ENCODE measurements at places on chromosomes 2 and 18.

GRCh38 chr2:207064128-207064690 lies 101.5 kb downstream of the KLF7 start:
- no peak for DNase-seq

- DNase-seq = peak; percentile 74
Observed at GRCh38 chr2:15142069-15142689, 419.0 kb downstream of the NBAS start.

DNA sequence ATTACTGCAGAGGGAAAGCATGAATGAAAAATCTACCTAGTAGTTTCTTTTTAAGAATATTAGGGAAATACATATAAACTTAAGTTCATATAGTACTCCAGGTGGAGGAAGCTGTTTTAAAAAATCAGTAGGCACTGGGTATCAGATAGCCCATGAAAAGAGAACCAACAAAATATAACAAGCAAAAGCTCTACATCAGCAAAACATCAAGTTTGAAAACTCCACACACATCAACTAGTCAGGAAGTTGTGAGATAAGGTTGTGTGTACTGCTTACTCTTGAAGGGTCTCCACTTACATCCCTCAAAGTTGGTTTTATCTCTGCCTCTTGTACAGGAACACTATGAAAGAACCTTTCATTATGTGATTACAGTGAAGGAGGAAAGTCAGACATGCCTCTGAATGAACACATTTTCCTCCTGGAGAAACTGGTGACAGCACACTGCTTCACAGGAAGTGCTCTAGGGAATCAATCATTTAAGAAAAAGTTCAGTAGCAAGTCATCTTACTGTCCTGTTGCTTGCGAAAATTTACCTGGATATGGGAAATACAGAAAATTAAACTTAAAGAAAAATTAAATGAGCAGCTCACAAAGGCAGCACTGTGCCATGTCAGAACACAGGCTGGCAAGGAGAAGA lies 57.7 kb downstream of the THADA start:
- DNase-seq = no peak

DNA sequence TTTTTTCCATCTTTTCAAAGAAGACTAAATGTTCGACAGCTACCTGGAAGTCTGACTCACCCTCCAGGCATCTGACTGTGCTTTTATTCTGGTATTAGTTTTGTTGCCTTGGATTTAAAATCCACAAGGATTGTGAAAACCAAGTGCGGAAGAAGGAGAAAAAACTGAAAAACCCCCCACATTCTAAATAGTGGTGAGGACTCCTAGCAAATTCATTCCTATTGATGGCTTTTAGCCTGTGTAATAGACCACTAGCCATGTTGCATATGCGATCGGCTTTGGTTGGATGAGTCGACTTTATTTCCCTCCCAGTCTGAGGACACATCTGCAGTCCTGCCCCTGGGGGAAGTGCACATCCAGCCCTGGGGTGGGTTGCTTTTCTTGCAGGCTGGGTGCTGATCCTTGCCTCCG lies 16.9 kb downstream of the LDLRAD4 start:
- no peak for DNase-seq

DNA sequence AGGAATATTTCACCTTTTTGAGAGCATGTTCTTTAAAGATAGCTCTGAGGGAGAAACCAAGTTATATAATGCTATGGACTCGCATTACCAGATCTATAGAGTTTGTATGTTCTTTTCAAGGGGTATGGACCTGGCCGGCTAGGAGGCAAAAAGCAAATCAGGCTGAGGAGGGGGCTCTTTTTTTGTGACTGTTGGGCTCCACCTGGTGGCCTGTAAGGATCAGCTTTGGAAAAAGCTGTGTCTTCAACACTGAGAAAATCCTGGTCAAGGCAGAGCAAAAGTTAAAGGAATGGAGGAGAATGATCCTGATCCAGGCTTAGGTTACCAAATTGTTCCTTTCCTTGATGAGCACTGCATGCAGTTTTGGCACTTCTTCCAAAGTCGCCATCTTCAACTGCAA lies 180.5 kb downstream of the DIS3L2 start:
- DNase-seq = peak; percentile 5

DNA sequence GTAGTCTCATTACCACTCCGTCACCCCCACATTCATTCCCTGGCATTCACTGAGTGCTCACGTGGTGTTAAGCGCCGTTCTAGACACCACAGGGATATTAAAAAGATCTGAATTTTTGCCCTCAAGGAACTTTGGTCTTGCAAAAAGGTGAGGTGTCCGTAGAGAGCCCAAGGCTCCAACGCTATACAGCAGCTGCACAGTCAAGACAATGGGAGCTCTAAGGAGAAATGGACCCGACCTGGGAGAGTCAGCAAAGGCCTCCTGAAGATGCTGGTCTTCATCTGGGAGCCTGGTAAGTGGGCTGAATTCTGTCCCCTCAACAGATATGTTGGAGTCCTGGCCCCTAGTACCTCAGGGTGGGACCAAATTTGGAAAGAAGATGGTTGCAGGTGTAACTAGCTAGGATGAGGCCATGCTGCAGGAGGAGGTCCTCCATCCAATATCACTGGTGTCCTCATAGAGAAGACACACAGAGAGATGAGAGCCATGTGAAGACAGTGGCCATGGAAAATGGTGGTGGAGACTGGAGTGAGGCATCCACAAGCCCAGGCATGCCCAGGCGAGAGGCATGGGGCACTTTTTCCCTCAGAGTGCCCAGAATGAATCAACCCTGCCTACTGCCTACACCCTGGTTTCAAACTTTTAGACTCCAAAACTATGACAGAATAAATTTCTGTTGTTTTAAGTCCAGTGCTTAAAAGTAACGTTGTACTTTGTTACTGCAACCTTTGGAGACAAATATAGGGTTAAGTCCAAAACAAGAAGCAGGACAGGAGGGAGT lies 247.3 kb downstream of the TTC32 start:
- DNase-seq = no peak

- DNase-seq = no peak
Observed at GRCh38 chr18:10032331-10033015, 118.7 kb downstream of the VAPA start.

- no peak for DNase-seq
Observed at GRCh38 chr18:3265564-3266033, 3.7 kb downstream of the MYL12B start.

- DNase-seq = no peak
Observed at GRCh38 chr18:53795610-53796009, 428.9 kb downstream of the MBD2 start.

GRCh38 chr18:10530002-10530401 lies 4.2 kb downstream of the NAPG start:
- DNase-seq = no peak

DNA sequence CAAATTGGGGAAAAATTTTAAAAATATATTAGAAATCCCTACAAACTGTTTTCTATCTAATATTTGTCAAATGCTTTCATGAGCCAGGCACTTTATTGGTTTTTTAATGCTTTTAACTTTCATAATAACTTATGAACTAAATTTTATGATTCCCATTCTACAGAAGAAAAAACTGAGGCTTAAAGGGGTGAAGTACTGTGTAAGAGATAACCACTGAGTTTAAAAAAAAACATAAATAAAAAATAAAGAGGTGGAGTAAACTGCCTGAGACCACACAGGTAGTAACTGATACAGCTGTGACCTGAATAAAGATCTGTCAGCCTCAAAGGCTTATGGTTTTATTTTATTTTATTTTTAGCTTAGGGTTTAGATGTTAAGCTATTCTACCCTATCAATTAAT lies 24.7 kb downstream of the PNPT1 start:
- no peak for DNase-seq

DNA sequence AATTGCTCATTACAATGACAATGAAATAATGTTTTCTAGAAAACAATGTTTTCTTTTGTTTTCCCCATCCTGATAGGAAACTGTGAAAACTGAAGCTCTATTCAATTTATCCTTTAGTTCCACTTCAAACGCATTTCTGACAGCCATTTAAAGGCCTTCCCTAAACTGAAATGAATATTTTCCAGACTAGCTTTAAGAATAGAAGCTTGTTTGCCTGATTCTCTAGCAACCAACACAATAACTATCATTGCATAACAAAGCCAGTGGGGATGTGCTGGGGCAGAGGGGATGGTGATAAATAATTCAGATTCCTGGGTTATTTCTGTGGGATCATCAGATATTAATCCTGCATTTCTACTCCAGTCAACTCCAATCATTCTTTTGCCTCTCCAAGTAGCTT lies 427.1 kb downstream of the RND3 start:
- no peak for DNase-seq

- no peak for DNase-seq
Observed at GRCh38 chr18:21115519-21116411, 4.2 kb upstream of the ROCK1 start.

DNA sequence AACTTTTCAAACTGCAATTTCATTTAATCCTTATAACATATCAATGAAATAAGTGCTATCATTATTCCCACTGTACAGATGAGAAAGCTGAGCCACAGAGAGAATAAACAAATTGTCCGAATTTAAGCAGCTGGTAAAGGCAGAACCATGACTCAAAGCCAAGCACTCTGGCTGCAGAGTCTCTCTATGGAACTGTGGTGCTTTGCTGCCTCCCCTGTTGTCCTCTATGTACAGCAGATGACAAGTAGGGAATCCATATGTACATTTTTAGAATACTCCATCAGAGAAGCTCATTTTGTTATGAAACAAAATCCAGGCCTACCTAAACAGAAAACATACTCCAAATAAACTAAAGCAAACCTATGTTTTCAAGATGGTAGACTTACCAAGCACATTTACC lies 45.1 kb downstream of the FARSB start:
- no peak for DNase-seq

DNA sequence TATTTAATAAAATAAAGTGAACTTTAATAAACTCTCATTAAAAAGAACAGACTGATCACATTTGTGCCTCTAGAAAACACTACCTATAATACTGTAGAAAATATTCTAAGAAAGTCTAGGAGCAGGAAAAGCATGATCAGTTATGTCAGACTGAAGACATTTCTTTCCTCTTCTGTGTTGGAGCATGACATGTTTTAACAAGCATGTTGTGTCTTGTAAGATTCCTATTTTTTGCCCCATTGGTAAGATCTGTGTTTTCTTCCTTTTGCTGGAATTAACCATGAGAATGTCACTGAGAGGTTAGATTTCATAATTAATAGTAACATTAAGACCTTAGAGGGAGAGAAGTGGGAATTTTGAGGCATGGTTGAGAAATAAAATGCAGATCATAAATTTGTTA lies 27.7 kb downstream of the LAMA3 start:
- no peak for DNase-seq

DNA sequence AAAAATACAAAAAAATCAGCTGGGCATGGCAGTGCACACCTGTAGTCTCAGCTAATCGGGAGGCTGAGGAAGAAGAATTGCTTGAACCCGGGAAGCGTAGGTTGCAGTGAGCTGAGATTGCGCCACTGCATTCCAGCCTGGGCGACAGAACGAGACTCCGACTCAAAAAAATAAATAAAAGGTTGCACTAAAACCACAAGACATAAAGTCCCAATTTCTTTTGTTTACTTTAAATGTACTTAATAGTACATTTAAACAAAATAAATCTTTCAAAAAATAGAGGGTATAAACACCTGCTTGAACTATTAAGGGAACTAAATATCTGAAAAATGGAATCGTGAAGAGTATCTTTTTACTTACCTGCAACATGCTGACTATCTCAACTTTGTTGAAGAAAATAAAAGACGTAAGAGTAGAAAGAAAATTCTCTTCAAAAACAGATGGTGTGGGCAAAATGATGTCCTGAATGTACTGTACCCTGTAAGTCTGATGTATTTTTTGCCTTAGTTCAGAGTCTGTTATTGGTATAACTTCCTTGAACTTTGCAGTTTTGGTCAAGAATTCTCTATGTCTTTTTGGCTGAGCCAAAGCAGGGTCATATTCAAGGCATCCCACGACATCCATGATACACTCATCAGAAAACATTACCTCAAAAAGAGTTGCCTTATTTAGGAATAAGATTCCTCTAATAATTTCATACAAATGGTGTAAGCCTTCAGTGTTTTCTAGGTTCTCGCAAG lies 19.2 kb downstream of the PPP4R3B start:
- no peak for DNase-seq

DNA sequence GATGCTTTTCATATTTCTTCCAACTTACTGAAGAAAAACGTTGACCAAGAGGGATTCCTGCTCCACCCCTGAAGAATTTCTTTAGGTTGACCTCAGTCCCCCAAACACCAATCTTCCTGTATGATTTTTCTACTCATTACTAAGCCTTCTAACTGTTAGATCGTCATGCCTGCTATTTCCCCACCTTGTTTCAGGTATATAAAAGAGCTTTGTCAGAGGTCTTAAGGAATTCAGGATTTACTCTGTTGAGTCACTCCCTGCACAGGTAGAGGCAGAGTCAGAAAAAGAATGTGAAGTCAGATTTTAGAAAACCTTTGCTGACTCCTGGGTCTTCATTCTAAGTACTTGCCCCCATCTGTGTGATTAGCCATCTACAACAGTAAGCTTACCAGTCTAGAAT lies 83.8 kb upstream of the NOSTRIN start:
- no peak for DNase-seq

DNA sequence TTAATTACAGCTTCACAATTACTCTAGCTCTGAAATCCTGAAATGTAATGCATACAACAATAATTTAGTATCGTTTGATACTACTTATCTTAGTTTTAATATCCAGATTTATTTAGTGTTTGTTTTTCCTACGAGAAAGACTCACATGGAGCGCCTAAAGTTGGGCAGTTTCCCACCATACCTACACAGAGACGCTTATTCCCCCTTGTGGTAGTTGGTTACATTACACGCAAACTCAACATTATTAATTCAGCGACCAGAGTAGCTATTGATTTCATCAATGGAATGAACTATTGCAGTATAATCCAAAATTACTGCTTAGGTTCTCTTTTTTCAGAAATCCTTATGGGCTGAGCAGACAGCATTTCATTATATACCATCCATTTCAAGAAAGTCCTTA lies 164.0 kb upstream of the REG3G start:
- DNase-seq = no peak

DNA sequence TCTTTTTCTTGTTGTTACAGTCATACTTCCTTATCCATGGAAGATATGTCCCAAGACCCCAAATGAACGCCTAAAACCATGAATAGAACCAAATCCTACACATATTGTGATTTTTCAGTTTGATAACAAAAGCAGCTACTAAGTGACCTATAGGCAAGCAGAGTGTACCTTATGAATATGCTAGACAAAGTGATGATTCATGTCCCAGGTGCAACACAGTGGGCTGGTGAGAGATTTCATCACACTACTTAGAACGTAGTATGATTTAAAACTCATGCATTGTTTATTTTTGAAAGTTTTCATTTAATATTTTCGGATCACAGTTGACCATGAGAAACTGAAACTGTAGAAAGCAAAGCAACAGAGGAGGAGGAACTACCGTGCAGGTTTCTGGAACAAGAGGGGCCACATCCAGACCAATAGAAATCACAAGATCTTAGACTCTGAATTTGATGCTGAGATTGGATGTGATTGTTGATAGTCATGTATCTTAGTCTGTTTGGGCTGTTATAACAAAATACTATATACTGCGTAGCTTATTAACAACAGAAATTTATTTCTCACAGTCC lies 470.8 kb upstream of the VRK2 start:
- DNase-seq = no peak

DNA sequence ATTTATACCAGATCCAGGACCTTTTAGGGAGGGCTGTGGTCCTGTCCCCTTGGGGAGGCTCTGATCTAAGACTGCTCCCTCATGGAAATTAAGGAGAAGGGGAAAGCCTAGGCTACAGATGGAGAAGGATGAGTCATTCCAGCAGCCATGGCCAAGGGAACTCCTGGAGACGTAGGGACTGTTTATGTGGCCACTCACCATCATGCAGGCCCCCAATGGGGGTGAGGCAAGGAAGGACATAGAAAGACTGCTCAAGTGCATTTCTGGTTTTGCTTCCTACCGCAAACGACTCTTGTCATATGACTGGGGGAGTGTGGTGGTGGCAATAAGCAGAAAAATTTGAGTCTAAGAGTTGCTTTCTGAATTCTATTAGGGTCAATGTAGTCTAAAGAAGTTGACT lies 54.0 kb upstream of the CYP1B1 start:
- no peak for DNase-seq
